ENCODE measurements at places on chromosomes 5 and 9.

DNA sequence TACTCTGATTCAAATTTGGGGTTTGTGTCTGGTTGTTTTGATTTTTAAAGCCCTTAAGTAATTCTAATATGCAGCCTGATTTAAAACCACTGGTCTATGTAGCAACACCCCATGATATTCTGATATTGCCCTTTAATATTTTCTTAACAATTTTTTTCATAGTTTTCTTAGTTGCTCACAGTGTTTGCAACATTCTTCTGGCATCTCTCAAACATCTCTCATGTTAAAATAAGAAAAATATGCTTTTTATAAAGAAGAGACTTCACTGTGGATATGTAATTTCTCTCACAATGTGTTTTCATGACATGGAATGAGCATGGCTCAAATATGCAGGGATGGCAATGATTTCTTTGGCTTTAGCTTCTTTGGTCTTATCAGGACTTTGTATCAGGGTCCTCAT lies 183.7 kb downstream of the TAF11L14 start:
- DNase-seq = no peak

- no peak for DNase-seq
Measured at GRCh38 chr9:75432888-75433287, 344.6 kb downstream of the OSTF1 start.

- no peak for DNase-seq
Measured at GRCh38 chr5:82152978-82153481, 125.1 kb downstream of the RPS23 start.

DNA sequence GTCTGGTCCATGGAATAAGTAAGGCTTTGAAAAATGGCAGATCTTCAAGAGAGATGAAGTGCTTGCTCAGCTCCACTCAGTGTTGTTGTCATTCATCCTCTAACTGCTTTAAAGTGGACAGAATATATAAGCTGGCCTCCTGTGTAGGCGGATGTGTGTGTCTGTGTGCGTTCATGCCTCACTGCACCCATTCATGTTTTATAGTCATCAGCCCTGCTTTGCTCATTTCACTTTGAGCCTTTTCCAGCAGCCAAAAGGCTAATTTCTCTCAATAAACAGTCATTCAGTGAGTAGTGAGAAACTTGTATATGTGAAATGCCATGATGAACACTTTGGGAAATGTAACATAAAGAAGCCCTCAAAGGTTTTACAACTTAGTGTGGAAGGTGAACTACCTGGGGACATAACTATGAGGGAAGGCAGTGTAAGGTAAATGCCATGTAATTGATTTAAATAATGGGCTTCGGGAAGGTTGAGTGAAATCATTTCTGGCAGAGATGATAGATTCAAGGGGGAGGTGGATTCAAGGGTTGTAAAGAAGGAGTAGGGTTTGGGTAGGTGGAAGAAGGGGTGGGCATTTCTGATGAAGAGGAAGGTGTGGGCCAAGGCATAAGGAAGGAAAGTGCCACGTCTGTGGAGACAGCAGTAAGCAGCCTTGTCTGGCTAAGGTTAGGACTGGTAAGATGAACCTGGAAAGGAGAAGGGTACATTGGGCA lies 15.7 kb downstream of the TTC23L start:
- no peak for DNase-seq

GRCh38 chr9:92359394-92359995 lies 33.7 kb downstream of the CENPP start:
- no peak for DNase-seq

- no peak for DNase-seq
Measured at GRCh38 chr9:78248635-78249034, 12.8 kb downstream of the CEP78 start.

DNA sequence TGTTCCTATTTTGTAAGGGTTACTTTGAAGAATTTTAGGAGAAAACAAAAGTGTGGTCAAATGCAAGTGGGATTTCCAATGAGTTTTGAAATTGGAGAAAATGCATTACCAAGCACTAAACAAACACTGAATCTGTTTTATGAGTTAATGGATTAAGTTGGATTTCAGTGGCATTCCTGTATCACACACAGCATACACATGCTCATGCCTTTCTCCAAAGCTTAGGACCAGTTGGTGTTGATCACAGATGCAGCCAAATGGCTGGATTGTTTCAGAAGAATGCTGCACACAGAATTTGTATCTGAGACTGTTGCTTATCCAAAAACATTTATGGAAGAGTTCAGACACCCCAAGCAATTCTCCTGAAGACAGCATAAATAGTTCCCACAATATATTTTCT lies 611.1 kb downstream of the ACTL7B start:
- DNase-seq = no peak

DNA sequence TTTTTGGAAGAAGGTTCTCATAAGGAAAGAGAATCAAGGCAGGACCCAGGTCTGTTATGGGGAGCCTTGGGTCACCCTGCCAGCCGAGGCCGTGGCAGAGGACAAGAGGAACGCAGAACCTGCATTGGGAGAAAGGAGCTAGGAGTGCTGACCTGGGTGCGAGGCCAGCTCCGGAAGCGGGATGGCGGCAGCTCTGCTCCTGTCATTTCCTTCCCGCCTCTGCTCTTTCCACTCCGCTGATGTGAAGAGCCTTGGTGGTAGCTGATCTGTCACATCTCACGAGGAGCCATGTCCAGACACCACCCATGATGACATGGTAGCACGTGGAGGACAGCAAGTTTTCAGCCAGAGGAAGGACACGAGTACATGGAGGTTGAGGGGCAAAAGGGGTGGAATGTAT lies 109.5 kb upstream of the COL5A1 start:
- no peak for DNase-seq

GRCh38 chr9:33109097-33109496 lies 32.6 kb upstream of the SMU1 start:
- DNase-seq = peak; percentile 70

GRCh38 chr9:129906298-129906697 lies 71.0 kb downstream of the USP20 start:
- no peak for DNase-seq

- DNase-seq = no peak
Measured at GRCh38 chr5:143922718-143923117, 110.8 kb downstream of the HMHB1 start.

- DNase-seq = no peak
Measured at GRCh38 chr9:120764476-120764875, 28.7 kb downstream of the FBXW2 start.

DNA sequence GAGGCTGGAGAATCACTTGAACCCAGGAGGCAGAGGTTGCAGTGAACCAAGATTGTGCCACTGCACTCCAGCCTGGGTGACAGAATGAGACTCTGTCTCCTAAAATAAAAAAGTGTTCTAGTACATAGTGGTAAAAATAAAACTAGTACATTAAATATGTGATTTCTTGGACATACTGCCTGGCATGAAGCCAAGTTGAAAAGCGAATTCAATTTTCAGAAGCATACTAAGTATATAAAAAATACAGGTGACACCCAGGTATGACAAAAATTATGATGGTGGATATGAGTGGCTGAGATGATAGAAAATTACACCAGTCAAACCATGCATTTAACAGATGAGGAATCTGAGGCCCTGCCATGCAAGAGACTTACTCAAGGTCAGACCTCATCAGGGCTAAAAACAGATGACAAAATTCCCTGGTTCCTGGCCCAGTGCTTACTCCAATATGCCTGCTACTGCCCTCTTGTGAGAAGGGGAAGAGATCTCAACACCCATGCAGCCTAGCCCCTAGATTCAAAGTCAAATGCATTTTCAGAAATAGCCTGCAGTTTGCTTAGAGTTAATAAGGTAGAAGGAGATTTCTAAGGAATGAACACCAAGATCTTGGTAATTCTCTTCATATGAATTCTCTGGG lies 46.6 kb upstream of the GNPDA1 start:
- peak; percentile 47 for DNase-seq

DNA sequence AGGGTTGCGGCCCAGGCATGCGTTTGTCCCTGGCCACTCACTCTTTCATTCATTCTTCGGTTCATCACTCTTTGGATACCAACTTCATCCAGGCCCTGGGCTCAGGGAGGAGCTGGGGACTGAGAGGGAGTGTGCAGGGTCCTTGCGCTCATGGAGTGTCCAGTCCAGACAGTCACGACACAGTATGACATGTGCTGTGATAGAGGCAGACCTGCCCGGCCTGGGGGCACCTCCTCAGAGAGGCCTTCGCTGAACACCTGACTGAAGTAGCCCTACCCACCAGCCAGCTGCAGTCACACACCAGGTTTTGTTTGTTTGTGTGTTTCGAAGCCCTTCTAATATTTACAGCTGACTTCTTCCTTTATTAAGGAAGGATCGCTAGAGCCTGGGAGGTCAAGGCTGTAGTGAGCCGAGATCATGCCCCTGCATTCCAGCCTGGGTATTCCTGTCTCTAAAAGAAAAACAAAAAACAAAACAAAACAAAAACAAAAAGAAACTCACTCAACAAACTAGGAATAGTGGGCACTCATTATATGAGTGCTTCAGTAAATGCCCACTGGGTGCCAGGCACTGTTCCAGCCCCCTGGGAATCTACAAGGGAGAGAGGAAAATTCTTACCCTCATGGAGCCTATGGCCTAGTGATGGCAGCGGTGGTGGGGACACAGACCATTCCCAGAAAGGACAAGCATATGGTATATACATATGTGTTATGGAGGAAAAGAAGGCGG lies 6.3 kb upstream of the PSD2 start:
- no peak for DNase-seq

GRCh38 chr5:143114481-143114880 lies 289.0 kb downstream of the NR3C1 start:
- DNase-seq = no peak

- DNase-seq = no peak
Measured at GRCh38 chr9:73441890-73442818, 290.5 kb downstream of the ANXA1 start.

DNA sequence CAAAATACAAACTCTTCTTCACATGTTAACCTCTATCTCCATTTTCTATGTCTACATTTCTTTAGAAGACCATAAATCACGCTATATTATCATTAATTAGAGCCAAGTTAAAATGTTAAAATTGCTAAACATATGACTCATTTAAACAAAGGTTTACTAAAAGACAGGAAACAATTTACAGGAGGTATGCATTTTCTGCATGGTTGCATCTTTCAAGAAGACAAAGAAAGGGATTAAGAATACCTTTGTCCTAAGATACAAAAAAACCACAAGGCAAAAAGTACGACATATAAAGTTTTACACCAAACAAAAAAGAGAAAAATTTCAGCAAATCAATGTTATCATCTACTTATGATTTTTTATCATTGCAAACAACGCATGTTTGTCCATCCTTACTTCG lies 324.4 kb downstream of the PDE4D start:
- no peak for DNase-seq

DNA sequence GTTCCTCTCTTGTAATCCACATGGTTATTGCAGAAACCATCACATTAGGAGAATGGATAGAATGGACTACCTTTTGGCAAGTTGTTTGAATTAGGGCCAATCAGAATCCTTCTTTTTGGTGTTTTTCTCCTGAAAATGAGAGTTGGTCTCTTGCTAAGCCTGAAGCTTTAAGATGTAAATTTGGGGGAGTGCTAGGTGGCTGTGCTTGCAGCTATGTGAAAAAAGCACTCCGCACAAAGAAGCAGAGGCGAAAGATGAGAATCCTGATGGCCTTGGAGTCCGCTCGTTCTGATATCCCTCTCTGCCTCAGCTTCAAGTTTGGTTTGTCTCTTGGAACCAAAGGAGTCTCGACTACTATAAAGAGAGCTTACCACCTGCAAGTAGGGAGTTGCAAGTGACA lies 63.6 kb downstream of the INIP start:
- no peak for DNase-seq

DNA sequence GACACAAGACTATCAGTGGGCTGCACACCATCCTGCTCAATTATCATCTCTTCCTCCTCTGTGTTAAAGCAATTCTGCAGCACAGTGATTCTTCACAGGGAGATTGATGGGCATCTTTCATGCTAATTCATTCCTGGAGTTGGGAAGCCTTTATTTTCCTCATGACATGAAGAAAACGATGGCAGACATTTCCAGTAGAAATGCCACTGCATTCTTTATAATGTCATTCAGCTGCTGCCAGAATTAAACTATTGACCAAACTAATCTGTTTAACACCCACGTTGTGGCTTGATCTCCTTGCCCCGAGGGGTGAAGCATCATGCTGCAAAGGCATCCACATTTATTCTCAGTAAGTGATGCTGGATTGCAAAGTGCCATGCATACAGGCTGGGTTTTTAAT lies 273.0 kb downstream of the SPOCK1 start:
- DNase-seq = no peak

GRCh38 chr9:111798786-111799185 lies 4.0 kb upstream of the SHOC1 start:
- no peak for DNase-seq

GRCh38 chr5:172782169-172783039 lies 11.4 kb upstream of the DUSP1 start:
- DNase-seq = no peak

GRCh38 chr5:52692039-52692438 lies 95.7 kb upstream of the ITGA1 start:
- no peak for DNase-seq

DNA sequence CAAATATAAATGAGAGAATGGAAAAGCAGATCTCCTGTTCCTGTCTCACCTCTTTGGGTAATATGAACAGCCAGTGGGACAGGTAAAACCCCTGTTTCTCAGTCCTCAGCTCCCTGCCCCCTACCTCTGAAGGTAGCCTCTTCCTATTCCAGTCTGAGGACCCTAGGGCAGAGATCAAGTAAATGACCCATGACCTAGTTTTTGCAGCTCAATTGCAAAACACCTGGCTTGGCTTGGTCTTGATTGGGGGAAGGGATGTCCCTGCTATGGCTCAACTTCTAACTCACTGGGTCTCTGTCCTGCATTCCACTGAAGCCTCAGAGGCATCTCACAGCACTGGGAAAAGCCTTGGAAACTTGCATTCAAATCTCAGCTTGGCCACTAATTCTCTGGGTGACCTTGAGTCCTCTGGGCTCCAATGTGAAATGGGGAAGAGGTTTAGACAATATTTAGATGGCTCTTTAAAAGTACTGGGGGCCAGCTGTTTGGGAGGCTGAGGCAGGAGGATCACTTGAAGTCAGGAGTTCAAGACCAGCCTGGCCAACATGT lies 1.6 kb upstream of the GALT start:
- DNase-seq = no peak

GRCh38 chr5:82735160-82735789 lies 341.9 kb downstream of the TMEM167A start:
- DNase-seq = no peak

DNA sequence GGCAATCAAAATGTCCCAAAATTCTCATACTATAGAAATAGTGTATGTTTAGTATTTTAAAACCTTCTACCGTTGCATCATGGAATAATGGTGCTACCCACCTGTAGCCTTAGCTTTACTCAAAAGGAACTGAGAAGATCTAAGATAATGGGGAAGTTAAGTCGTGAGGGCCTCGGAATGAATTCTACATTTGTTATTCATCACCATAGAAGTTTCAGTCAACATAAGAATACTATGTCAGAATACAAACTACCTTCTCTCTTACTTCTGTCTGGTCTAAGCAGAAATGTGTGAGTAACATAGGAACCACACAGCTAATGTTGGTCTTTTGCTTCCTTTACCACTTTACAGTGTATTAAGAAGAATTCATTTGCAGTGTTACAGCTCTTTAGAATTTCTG lies 43.2 kb downstream of the RFK start:
- DNase-seq = no peak

DNA sequence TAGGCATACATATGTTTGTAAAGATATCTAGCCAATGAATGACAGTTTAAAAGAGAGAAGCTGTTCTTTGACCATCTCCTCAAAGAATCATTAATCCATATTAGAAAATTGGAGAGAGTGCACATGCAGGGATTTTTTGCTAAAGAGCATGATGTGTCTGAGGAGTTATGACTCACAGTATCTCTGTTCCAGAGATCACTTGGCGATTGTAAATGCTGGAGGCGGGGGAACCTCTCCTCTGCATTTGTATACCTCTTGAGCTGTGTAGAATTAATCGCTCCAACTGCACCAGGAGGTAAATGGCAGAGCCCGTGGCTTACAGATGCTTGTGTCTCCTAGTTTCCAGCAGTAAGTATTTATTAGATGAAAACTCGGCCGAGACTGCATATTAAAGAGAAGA lies 3.6 kb upstream of the SPATA31D1 start:
- DNase-seq = no peak

Measured in lower leg skin (tissue), 4 donors.